ENCODE measurements at places on chromosomes 11 and 22. TPM values are rescaled to one million over a fixed set of nuclear protein-coding genes. Genes with fewer than 3 reads are reported as not detected.

- no peak for DNase-seq
These were observed 49.7 kb upstream of the EIF3D start for GRCh38 chr22:36578619-36579018.

Gene OR2AT4
- polyA plus RNA-seq: 0.06 TPM

Gene CECR2
- 13.8 TPM for polyA plus RNA-seq

GRCh38 chr11:45252877-45253276 is 33.3 kb downstream of the SYT13 start:
- no peak for DNase-seq

DNA sequence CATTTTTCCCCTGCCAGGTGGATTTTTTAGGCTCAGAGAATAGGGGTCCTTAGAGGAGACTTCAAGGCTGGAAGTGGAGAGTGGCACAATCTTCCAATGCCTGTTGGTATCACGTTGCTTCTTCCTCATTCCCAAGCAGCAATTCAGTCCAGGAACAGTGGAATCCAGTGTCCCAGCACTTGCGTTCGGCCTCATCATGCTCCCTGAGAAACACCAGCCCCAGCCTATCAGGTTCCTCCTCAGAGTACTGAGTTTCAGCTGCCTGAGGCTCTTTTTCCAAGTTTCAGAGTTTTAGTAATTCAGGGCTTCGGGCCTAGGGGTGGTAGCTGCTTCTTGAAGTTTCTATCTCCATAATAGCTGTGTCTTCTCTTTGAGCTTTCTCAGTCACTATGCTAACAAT is 31.9 kb upstream of the NRGN start:
- no peak for DNase-seq

DNA sequence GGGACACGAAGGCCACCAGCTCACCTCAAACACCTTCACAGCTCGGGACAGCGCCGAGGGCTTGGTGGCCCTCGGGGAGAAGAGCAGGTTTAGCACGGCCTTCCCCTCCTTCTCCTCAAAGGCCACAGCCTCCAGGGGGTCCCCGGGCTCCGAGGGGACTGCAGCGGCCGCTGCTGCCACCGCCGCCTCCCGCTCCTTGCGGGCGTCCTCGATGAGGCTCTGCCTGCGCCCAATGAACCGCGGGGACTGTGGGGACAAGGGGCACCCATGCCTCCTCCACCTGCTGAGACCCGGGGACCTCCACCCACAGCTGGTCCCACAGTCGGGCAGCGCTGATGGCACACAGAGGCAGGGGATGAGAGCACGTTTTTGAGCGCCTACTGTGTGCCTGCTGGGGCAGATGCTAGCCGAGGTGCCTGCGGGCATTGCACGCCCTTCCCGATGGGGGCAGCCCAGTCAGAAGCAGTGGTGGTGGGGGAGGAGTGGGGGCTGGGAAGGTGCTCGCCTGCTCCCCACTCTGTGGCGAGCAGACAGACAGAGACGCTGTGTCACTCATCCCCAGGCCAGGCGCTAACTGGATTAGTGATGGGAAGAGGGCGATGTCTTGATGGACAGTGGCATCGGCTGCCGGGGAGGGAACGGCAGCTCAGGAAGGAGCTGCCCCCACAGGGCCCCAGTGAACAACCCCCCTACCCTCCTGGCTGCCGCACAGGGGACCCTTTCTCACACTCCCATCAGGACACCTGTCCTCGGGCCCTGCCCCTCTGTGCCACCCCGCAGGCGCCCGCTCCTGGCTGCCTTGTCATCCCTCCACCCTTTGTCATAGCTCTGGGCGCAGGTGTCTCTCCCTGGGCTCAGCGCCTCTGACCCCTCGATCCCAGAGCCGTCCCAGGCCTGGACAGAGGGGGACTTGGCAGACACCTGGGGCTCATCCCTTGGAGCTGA is 1.7 kb downstream of the TH start:
- no peak for DNase-seq

- no peak for DNase-seq
These were observed 6.7 kb downstream of the IL18 start for GRCh38 chr11:112156956-112157766.
